ENCODE measurements at places on chromosomes 13 and 19.

GRCh38 chr19:15540435-15540834, 32.1 kb downstream of the CYP4F22 start:
- DNase-seq: no peak

DNA sequence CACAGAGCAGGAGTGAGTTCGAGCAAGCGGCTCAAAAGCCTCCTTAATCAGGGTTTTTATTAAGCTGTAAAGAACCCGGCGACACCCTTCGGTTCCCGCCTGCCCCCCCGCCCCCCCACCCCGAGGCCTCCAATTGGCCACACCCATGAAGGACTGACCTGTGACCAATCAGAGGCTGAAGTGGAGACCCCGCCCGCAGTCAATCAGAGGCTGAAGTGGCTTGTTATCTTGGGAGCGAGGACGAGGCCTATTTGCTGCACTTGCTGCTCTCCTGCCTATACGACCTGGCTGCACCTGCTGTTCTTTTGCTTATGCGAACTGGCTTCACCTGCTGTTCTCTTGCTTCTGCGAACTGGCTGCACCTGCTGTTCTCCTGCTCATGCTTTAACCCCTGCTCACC, 844.9 kb downstream of the OLFM4 start:
- no peak for DNase-seq

- no peak for DNase-seq
Observed at GRCh38 chr13:74770361-74770760, 636.2 kb upstream of the KLF12 start.

- no peak for DNase-seq
Observed at GRCh38 chr13:24261566-24261965, 47.8 kb upstream of the C1QTNF9 start.

GRCh38 chr19:34259367-34260095, 5.2 kb downstream of the GARRE1 start:
- no peak for DNase-seq

GRCh38 chr19:4430760-4431159, 26.8 kb downstream of the UBXN6 start:
- DNase-seq: no peak

DNA sequence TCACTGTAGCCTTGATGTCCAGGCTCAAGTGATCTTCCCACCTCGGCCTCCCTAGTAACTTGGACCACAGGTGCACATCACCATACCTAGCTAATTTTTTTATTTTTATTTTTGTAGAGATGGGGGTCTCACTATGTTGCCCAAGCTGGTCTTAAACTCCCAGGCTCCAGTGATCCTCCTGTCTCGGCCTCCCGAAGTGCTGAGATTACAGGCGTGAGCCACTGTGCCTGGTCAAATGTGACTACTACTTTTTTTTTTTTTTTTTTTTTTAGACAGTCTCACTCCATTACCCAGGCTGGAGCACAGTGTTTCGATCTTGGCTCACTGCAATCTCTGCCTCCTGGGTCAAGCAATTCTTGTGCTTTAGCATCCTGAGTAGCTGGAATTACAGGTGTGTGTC, 20.6 kb upstream of the COX7A1 start:
- no peak for DNase-seq

- no peak for DNase-seq
Observed at GRCh38 chr13:33636243-33636642, 181.7 kb upstream of the RFC3 start.

- DNase-seq: no peak
Observed at GRCh38 chr13:37716420-37717195, 118.0 kb upstream of the POSTN start.

GRCh38 chr13:95226932-95227695, 74.1 kb downstream of the ABCC4 start:
- no peak for DNase-seq

- no peak for DNase-seq
Observed at GRCh38 chr19:18768046-18768771, 22.9 kb downstream of the COMP start.

DNA sequence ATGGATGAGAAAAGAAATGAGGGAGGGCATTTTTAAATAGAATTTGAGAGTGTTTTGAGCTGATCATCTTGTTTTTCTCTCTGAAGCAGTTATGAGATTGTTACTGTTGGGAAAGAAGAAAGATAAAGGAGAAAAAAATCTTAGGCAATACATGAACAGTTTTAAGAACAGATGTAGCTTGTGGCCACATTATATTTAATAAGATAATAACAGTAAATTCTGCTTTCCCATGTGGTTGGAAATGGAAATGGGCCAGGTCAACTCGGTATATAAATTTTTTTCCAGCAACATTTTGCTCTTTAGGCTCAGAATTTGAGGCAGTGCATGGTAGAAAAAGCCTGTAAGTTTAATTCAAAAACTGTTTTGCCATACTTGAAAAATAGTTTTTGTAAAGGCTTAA, 118.7 kb downstream of the POSTN start:
- no peak for DNase-seq

GRCh38 chr19:30226464-30227011, 145.6 kb upstream of the ZNF536 start:
- DNase-seq: no peak

DNA sequence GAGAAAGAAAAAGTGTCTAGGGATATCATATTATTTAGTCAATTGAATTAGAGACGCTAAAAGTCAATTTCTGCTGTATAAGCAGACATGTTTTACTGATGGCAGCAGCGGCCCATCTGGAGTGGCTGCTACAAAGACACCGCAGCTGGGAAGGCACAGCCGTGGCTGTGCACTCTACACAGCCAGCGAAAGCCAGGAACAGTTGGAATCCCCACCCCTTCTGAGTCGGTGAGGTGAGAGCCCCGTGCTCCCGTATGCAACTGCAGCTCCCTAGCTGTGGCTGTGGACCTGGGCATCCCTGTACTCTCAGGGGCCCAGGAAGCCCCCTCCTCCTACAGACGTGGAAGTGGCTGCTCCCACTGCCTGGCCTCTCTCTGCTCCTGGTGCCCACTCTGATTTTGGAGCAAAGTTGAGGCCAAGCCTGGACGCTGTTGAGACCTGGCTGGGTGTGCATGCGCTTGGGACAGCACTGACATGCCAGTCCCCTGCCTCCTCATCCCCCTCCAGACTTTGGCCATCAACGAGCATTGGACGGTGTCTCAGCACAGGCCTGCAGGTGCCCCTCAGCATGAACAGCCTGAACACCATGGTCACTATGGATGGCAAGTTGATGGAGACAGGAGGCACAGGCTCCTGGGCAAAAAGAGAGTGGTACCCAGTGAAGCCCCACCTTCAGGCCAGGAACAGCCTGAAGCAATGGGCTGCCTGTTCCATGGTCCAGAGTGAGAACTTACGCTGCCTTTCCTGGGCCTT, 944.0 kb upstream of the MIR17HG start:
- DNase-seq: no peak

DNA sequence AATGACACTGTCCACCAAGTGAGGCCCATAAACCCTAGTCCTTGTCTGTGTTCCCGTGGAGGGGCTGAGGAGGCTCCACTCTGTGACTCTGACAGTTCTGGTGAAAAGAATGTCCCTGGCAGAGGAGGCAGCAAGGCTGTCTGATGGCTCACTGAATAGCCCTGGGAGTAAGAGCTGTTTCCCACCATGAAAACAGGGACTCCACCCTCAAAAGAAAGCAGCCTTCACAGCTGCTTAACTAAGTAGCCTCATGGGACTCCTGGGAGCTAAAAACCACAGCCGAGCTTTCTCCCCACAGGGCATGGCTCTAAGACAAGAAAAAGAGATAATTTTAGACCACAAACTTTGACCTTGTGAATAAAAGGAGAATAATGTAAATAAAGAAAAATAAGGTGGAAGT, 135.1 kb upstream of the FRY start:
- DNase-seq: no peak

DNA sequence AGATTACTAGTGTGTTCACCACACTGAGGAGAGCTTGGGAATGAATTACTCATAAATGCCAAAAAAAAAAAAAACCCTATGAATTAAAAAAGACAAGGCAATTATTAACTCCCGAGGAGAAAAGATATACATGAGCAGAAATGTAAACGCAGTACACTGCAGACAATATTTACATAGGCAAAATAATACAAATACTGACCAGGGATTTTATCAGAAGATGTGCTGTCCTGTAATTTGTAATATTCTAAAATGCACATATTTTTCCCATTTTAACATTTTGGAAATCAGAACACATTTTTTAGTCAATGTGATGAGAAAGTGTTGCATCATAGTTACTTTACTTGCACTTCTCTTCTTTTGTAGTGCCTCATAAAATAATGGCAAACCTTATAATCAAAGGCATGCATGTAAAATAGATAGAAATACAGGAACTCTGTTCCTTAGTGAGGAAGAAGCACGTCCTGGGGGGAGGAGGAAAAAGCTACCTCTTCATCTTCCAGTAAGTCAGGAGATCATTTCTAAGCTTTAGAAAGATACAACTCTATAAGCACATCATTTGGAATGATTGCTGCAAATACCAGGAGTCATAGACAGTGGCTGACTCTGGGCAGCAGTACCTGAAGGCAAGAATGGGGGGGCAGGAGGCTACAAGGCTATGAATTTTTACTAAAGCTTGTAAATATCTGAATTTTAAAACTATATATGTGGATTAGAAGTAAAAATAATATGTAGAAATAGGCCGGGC, 46.3 kb upstream of the KATNAL1 start:
- no peak for DNase-seq

DNA sequence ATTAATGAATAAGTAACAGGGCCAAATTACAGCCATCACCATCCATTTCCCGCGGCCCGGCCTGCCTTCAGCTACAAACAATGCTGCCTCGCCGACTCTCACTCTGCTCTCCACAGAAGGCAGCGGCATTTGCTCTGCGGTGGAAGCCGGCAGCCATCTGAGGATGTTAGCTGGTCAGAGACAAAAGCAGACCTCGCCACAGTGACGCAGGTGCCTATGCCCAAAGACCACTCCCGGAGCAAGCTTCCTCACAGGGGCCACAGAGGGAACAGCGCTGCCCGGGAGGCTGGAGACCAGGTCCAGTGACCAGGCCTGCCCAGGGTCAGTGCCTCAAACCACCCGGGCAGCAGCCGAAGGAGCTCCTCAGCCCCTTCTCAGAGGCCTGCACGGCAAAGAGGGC, 16.4 kb downstream of the PEPD start:
- no peak for DNase-seq

All from activated CD4-positive, CD25-positive, alpha-beta regulatory T cell treated with anti-CD3 and anti-CD28 coated beads, Interleukin-2, amount 50 U/mL, for 72 hours (primary cell).